Activated CD4-positive, CD25-positive, alpha-beta regulatory T cell treated with anti-CD3 and anti-CD28 coated beads, Interleukin-2, amount 50 U/mL, for 72 hours (primary cell): ENCODE measurements at places on chromosomes 6 and 20.

- DNase-seq = no peak
These were observed 20.9 kb upstream of the GATA5 start for GRCh38 chr20:62496568-62497218.

- DNase-seq = no peak
These were observed 102.3 kb upstream of the MCHR2 start for GRCh38 chr6:100096341-100096740.

DNA sequence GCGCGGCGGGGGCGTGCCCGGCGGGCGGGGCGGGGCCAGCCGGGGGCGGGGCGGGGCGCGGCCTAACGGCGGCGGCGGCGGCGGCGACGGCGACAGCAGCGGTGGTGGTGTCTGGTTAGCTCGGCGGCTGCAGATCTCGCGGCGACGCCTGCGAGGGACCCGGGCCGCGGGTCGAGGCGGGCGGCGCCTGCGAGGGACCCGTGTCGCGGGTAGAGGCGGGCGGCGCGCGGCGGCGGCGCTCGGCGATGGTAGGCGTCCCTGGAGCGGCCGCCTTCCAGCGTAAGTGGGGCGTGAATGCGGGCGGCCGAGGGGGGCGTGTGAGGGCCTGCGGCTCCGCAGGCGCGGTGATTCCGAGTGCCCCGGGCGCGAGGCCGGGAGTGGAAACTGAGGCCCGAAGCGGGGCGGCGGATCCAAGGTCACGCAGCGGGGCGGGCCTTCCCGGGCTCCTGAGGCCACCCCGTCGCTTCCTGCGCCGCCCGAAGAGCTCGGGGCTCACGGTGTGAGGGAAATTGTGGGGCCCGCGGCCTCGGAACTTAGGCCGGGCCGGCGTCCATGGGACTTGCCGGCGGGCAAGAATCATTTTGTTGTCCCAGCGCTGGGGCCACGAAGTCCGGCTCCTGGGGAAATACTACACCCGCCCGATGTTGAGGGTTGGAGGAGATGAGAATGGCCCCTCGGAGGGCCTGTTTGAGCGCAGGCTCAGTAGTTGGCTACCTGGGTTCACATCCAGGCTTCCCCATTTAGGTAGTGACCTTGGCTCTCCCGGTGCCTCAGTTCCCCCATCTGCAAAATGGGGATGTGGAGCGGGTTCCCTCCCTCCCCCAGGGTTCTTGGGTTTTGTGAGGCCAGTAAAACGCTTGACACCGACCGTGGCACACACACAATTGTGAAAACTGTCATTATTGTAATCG, at the start of gene CBFA2T2:
Gene CBFA2T2 (plus strand): TSS at position 74 of the 911 bp plus-strand sequence. CDS start 172 bp downstream, at position 246.
- no peak for DNase-seq

DNA sequence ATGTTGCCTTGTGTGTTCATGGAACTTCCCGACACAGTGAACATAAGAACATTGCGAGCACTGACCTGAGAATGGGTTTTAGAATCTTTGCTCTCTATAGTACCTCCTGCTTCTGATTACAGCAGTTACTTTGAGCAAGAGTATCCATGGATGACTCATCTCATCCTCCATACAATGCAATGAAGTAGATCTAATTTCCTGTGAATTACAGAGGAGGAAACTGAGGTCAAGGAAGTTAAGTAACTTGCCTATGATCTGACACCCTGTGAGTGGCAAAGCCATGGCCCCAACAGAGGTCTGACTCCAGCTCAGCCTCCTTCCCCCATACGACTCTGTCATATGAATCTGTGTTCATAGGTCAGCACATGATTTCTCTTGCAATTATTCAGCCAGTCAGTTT, 518.1 kb downstream of the TFAP2A start:
- no peak for DNase-seq
